Activated T-cell treated with anti-CD3 and anti-CD28 coated beads for 4 hours (primary cell): ENCODE measurements at places on chromosomes 4 and X.

DNA sequence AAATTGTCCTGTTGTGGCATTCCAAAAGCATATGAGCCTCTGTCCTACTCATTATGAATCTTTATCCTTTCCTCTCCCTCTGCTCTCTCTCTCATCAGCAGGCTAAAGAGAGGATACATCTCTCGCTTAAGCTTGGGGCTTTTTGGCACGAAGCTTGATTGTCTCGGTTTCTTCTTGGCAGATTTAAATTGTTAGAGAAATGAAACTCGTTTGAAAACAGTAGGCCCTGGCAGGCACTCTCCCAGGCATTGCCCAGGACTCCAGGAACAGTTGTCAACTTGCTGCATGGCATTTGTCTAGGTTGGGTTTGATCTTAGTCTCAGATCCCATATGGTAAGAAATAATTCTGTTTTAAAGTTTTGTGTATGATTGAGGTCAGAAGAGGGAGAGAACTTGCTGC, 35.5 kb downstream of the NAA11 start:
- DNase-seq = no peak

GRCh38 chrX:13581554-13581953, 12.2 kb downstream of the EGFL6 start:
- no peak for DNase-seq

DNA sequence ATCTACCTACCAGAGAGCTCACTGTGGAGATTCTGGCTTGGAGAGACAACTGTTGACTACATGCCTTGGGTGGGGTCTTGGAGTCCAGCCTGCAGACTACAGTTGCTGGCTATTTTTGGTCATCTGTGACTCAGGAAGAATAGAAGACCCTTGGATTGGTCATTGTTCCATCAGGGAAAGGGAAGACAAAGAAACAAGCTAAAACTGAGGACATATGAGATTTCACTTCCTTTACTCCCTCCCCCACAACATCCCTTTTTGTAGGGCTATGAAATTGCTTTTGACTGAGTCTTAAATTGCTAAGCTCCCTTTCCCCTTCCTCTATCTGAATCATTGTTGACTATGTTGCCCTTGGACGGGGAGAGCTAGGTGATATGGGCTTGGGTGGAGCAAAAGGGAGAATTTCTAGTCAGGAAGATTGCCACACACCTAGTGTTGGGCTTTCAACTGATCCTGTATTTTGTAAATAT, 11.7 kb downstream of the MSN start:
- no peak for DNase-seq

DNA sequence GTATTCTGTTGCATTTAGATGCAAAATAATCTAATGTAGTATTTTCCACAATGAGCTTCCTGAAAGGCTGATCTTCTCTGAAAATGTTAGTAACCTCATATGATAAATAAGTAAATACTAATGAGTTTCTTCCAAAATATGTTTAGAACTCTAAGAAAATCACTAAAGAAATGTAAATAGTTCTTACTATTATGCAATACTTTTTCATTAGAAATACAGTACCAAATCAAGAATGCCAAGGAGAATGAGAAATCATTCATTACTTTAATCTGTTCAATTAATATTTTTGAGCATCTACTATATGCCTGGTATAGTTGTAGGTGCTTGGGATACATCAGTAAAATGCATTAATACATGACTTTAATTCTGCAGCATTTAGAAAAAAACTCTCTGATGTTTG, 130.6 kb downstream of the IL1RAPL1 start:
- no peak for DNase-seq

- no peak for DNase-seq
These were observed 105.0 kb downstream of the TGIF2LX start for GRCh38 chrX:90026730-90027129.

DNA sequence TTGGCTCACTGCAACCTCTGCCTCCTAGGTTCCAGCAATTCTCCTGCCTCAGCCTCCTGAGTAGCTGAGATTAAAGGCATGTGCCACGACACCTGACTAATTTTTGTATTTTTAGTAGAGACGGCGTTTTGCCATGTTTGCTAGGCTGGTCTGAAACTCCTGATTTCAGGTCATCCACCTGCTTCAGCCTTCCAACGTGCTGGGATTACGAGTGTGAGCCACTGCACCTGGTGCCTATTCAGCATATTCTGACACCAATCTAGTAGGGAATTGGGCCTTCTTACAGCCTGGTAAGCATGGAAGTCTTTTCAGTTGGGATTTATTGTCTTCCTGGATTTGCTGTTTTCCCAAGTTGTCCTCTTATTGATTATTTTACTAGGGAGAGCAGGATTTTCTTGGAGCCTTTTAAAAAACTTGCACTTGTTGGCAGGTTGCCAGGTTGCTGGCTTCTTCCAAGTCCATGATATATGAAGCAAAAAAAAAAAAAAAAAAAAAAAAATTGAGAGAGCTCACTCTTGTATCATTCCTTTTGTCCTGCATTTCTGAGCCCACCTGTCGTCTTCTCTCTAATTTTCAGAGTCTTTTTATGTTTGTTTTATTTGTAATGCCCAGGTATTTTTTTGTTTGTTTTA, 43.7 kb downstream of the TMPRSS11E start:
- no peak for DNase-seq

- DNase-seq = no peak
These were observed 47.5 kb downstream of the MAGEA1 start for GRCh38 chrX:153226344-153227185.

GRCh38 chr4:25815586-25815985, 47.2 kb downstream of the SEL1L3 start:
- no peak for DNase-seq

- DNase-seq = no peak
These were observed 74.2 kb downstream of the BEND4 start for GRCh38 chr4:42078184-42078801.

DNA sequence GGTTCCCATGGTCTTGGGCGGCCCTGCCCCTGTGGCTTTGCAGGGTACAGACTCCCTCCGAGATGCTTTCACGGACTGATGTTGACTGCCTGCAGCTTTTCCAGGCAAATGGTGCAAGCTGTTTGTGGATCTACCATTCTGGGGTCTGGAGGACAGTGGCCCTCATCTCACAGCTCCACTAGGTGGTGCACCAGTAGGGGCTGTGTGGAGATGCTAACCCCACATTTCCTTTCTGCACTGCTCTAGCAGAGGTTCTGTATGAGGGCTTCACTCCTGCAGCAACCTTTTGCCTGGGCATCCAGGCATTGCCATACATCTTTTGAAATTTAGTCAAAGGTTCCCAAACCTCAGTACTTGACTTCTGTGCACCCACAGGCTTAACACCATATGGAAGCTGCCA, 176.1 kb downstream of the DCAF12L1 start:
- no peak for DNase-seq

DNA sequence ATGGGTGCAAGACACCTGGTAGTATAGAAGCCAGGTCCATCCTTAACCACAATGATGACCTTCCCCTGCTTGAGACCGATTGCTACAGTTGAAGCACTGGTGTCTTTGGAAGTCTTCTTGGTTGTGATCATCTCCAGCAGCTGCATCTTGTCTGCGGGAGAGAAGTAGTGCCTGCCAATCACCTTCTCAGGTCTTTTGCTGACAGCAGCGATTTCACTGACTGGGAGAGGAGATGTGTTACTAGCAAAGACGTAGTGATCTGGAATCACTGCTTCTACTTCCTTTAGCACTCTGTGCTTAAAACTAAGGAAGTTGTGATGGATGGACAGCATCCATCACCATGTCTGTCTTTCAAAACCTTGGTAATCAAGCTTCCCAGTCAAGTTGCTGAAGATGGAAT, 25.9 kb downstream of the CPE start:
- no peak for DNase-seq

GRCh38 chrX:79081895-79082512, 62.5 kb upstream of the GPR174 start:
- peak; percentile 29 for DNase-seq

GRCh38 chrX:2514131-2514530, 13.4 kb upstream of the DHRSX start:
- DNase-seq = no peak

GRCh38 chr4:73609706-73610105, 10.5 kb downstream of the RASSF6 start:
- no peak for DNase-seq

DNA sequence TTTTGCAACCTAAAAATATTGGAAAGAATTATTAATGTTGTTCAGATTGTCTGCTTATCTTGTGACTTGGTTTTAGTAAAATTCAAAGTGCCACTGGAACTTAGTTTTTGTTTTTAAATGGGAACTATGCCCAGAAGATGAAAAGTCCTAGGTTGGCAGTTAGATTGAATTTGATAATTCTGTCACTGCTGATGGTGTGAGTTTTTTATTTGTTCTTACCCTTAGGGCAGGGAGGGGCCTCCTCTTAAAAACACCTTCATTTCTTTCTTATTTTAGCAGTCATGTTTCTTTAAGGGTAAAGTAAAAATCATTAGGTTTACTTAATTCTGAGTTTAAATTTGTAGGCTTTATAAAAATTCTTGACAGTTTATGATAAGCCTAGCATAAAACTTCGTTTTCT, 80.6 kb downstream of the AFF1 start:
- DNase-seq = no peak

DNA sequence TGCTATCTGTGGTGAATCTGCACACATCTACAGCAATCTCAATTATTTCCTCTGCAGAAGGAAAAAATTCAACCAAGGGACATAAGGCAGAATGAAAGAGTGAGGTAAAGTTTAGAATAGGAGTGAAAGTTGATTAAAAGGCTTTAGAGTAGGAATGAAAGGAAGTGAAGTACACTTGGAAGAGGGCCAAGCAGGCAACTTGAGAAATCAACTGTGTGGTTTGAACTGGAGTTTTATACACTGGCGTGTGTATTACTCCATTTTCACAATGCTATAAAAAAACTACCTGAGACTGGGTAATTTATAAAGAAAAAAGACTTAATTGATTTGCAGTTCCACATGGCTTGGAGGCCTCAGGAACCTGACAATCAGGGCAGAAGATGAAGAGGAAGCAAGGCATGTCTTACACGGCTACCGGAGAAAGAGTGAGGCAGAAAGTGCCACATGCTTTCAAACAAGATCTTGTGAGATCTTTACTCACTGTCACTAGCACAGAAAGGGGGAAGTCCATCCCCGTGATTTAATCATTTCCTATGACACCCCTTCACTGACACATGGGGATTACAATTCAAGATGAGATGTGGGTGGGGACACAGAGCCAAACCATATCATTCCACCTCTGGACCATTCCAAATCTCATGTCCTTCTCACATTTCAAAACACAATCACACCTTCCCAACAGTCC, 234.8 kb downstream of the IL15 start:
- no peak for DNase-seq

GRCh38 chrX:38117485-38117884, 103.2 kb downstream of the SRPX start:
- no peak for DNase-seq

DNA sequence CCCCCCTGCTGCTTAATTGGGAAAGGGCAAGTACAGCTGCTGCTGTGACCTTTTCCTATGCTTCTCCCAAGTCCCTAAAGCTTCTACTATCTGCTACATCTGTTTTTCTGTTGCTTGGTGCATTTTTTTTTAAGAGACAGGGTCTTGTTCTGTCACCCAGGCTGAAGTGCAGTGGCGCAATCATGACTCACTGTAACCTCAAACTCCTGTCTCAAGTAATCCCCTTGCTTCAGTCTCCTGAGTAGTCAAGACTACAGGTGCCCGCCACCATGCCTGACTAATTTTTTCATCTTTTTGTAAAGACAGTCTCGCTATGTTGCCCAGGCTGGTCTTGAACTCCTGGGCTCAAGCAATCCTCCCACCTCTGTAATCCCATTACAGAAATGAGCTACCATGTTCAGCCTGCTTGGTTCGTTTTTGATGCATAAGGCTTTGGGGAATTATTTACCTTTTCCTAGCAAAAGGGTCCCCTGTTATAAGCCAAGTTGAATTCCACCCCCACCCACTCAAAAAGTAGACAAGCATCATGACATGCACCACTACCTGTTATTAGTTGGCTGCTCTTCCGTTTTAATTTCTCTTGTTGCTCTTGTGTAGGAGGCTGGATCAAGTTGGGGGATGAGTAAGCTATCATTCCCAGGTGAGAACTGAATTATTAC, 39.6 kb downstream of the DGKK start:
- DNase-seq = no peak

DNA sequence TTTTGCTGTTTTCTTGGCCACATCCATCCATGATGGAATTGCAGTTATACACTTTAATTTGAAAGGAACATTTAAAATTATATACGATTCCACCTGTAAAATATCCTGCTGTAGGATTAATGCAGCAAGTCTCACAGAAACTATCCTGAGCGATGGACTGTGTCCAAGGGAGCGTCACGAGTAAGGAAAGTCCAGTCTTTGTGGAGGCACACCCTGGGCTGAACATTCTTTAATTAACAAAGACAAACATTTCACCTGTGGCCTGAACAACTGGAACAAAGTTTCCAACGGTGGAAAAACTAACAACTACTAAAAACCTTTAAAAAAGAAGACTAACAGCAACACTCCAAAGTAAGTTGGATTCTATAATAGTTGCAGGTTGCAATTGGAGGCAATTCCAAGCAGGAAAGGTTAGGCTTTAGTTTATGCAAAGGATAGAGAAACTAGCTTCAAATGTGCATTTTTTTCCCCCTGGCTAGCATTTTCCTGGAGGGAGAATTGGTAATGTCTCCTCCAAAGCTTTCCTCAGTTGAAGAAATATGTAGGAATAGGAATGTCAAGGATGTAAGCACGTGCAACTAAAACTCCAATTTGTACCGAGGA, 11.0 kb downstream of the EREG start:
- no peak for DNase-seq

DNA sequence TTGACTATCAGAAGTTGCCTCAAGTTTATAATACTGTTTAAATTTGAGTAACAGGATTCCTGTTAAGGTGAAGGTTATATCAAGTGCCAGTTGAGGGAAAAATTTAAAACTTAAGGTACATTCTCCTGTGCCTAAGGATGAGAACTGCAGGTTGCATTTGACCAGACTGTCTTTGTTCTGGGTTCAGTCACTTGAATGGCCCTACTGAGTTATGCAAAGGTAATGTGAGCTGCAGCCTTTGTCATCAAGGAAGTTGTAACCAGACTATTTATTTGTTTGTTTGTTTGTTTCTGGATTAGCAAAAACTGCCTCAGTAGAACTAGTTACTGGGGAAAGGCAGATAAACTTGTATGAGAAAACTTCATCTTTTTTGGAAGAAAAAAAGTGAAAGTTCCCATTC, 131.9 kb downstream of the ATOH1 start:
- DNase-seq = no peak

DNA sequence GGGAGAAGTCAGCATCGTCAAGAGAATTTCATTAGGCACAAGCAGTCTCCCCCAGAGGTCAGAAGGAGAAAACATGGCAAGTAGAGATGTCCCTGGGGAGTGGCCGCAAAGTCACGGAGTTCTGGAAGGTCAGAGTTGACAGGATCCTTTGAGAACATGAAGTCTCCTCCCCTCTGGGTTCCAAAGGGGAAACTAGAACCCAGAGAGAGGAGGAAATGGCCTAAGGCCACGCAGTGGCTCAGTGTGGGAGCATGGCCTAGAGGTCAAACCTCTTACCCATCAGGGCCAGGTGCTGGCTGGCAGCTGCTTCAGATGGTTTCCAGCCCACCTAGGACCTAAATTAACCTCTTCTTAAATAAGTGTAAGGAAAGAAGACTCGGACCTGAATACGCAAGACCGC, 884 bp downstream of the IDH3G start:
- DNase-seq = no peak
